Esophagus muscularis mucosa (tissue), 4 donors: ENCODE measurements at places on chromosomes 5 and 9.

DNA sequence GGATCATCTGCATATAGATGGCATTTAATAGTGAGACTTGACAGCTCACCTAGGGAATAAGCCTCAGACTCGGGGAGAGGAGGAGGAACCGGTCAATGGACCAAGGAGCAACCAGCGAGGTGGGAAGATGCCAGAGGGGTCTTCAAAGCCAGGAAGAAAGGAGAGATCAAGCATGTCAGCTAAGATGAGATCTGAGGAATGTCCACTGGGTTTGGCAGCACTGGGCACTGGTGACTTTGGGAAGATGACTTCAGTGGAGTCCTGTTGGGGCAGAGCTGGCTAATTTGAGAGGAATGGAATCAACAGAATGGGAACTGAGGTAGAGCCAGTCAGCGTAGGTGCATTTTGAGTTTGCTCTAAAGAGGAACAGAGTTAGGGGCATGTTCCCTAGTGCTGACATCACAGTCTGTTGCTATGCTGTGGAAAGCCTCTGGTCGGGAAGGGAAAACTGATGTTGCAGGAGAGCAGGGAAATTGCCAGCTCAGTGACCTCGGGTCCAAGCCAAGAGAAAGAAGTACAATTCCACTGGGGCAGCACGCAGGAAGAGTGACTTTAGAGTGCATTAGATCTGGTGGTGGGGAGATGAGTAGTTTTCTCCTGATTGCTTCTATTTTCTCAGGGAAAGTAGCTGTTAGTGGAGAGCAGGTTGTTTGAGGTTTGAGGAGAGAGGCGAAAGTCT is 56.9 kb downstream of the ZNF618 start:
- DNase-seq: peak; percentile 64

DNA sequence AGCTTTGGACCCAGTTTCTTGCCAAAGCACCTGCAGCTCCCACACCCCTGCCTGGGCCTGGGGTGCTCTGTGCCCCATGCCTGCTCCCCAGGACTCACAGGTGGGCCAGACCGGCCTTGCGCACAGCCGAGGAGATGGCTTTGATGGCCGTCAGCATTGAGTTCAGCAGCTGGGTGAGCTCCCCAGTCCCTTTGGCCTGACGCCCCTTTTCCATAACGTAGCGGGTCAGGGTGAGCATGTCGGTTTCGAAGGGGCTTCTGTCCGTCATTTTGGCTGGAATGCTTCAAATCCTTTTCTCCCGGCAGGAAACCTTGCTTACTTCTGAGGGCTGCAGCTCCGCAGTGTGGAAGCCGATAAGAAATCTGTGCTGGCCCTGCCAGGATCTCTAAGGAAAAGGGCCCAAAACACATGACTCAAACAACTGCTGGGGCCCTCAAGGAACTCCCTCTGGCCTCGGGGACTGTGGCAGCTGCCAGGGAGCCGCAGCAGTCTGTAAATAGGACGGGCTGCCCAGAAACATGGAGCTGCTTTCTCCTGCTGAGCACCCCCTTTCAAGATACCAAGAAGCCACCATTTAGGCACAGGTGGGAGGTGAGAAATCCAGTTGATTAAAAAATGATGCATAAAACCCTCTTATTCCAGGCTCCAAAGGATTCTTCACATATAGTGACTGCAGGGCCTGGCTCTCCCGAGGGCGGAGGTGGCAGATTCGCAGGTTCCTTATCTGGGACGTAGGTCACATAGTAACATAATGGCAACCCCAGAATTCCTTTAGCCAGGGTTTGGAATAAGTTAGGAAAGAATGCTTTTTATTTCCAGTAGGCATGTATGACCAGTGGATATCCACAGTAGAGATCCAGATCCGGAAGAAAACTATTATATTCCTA is at the start of gene FBP2:
Gene FBP2, minus strand, starts transcription at position 366 of the 887 bp plus-strand sequence. Its CDS starts 98 bp downstream, at position 268.
- DNase-seq: no peak

GRCh38 chr5:77086689-77087483 is at the start of gene ZBED3:
Gene ZBED3 (minus strand): TSS chr5:77087285. CDS start chr5:77077878, 9,407 bp downstream.
- no peak for DNase-seq

DNA sequence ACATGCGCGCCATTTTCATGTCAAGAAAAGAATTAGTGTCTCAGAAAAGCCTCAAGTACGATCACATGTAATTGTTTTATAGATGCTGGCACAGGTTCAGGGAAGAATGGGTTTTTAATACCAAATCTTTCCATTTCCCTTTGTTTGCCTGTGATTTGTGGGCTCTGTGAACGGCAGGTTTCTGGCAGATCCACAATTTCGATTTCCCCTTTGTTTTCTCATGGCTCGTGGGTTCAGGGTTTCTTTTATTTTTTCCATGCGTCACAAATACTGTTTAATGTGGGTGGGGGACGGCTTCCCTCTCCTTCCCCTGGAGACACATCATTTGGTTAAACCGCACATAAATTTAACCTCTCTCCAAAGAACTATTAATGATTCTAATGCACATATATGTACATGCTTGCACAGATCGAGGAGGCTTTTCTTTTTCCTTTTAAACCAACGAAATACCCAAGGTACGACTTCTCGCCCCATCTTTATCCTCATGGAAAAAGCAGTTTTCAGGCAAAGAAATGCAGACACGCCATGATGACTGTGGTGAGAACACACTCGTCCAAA is 195.9 kb downstream of the SLIT3 start:
- no peak for DNase-seq

GRCh38 chr5:138824516-138824915 is 50.6 kb downstream of the LRRTM2 start:
- no peak for DNase-seq
